ENCODE measurements at places on chromosomes 6 and 20.

DNA sequence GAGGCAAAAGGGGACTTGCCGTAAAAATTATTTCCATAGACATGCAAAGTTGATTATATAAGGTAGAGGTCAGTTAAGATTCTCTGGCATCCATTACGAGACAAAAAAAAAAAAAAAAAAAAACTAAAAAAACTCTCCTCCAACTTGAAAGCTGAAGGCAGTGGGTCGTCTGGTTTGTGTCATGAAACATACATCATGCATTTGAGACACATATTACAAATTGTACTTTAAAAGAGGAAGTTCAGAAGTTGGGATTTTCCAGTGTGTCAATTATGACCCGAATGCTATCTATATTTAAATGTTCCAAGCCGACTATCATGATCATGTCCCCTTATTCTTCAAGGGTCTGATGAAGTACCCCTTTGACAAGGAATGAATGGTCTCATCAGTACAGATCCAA, 125.1 kb downstream of the ZNF217 start:
- no peak for DNase-seq

GRCh38 chr6:137623293-137623692, 129.1 kb upstream of the OLIG3 start:
- DNase-seq: no peak

DNA sequence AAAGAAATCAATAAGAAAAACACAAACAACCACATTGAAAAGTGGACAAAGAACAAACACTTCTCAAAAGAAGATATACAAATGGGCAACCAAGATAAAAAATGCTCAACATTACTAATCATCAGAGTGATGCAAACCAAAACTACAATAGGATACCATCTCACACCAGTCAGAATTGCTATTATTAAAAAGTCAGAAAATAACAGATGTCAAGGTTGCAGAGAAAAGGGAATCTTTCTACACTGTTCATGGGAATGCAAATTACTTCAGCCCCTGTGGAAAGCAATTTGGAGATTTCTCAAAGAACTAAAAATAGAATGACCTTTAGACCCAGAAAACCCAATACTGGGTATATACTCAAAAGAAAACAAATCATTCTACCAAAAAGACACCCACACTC, 29.8 kb downstream of the KIF6 start:
- no peak for DNase-seq

GRCh38 chr6:112680091-112680490, 333.0 kb downstream of the RFPL4B start:
- DNase-seq: no peak

DNA sequence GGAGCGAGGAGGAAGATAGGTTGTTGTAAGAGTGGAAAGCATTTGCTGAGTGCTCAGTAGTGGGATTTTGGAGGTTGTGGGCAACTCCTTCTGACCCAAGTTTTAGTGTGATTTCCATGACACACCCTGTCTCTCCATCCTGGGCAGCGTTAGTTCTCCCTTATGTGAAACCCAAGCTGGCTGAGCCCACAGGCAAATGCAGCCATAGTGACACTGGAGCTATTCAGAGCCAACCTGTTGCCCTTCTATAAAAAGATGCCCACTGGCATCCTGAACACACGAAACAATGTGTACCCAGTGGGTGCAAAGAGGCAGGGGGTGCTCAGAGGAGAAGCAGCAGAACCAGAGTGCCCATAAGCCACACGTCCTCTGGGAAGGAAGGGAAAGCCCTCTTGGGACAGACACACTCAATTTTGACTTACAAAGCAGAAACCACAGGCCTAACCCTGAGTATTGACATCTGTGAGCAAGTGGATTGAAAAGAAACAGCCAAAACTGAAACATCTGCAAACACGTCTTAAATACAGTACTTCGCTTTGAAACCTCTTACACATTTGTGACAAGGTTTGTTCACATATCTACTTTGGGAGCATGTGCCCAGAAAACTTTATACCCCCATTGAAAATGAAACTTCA, 54.6 kb downstream of the BPIFB1 start:
- no peak for DNase-seq

Data from activated CD4-positive, CD25-positive, alpha-beta regulatory T cell treated with anti-CD3 and anti-CD28 coated beads, Interleukin-2, amount 50 U/mL, for 72 hours (primary cell).